HT1080 (cell line): ENCODE measurements at places on chromosomes 4 and X. TPM values are rescaled to one million over a fixed set of nuclear protein-coding genes. Genes with fewer than 3 reads are reported as not detected.

The FRMD7 gene
- not detected in 2 replicates for total RNA-seq

The MAGEC2 gene
- total RNA-seq: 1.4 and 1.5 TPM in 2 replicates

The SLIT2 gene
- 0.47 and 0.76 TPM in 2 replicates for total RNA-seq

The ZNF827 gene
- total RNA-seq: 5.8 and 6.7 TPM in 2 replicates

The KLKB1 gene
- total RNA-seq: not detected in 2 replicates

The IL3RA gene
- total RNA-seq: not detected in 2 replicates

The PAGE3 gene
- total RNA-seq: not detected in 2 replicates

The DNAAF6 gene
- not detected in 2 replicates for total RNA-seq

The BANK1 gene
- not detected in 2 replicates for total RNA-seq

The ACE2 gene
- total RNA-seq: not detected in 2 replicates

The KCNIP4 gene
- not detected in 2 replicates for total RNA-seq

The SSX1 gene
- 109 and 139 TPM in 2 replicates for total RNA-seq

The STEEP1 gene
- total RNA-seq: 45.4 and 50.0 TPM in 2 replicates

The TSPAN7 gene
- total RNA-seq: 0.23 TPM in 1 of 2 replicates, not detected in the other

The ADGRG4 gene
- total RNA-seq: 0.02 TPM in 1 of 2 replicates, not detected in the other

The SPANXB1 gene
- 0.55 and 1.4 TPM in 2 replicates for total RNA-seq

The BEX3 gene
- total RNA-seq: 198 and 210 TPM in 2 replicates

The GABRG1 gene
- total RNA-seq: not detected in 2 replicates

The ZNF157 gene
- total RNA-seq: not detected in 2 replicates

The NAT8L gene
- total RNA-seq: 2.7 and 5.6 TPM in 2 replicates

The CXCL11 gene
- not detected in 2 replicates for total RNA-seq

The MAPK10 gene
- 0.03 and 2.0 TPM in 2 replicates for total RNA-seq

The OTC gene
- not detected in 2 replicates for total RNA-seq

The KLB gene
- total RNA-seq: not detected in 2 replicates

The ATP1B4 gene
- not detected in 2 replicates for total RNA-seq

The FAM241A gene
- 3.6 and 4.8 TPM in 2 replicates for total RNA-seq

The CD40LG gene
- not detected in 2 replicates for total RNA-seq

The GPR34 gene
- total RNA-seq: not detected in 2 replicates

The NEIL3 gene
- 12.6 and 13.1 TPM in 2 replicates for total RNA-seq
